B cell (primary cell): ENCODE measurements at places on chromosomes 3 and 15. TPM values are rescaled to one million over a fixed set of nuclear protein-coding genes. Genes with fewer than 3 reads are reported as not detected.

- no peak for DNase-seq
These were observed 169.1 kb downstream of the CLSTN2 start for GRCh38 chr3:140103986-140104645.

- DNase-seq = no peak
These were observed 8.5 kb downstream of the BAHD1 start for GRCh38 chr15:40449275-40449674.

- DNase-seq = no peak
These were observed 118.5 kb downstream of the DUT start for GRCh38 chr15:48449734-48450133.

DNA sequence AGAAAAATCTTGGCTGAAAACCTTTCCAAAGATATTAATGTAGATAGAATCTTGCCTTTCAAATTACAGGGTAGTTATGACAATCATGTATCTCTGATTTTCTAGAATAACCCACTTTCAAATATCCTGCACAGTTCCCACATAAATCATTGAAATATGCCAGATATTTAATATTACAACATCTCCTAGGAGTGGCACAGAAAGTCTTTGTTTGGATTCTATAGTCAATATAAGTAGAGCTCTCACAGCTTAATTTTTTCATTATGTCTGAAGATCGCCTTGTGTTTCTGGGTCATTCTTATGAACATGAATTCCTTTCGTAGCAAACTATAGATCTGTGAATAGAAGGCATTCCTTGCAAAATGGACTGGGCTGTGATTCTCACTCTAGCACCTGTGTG, 5.0 kb downstream of the RARB start:
- no peak for DNase-seq

GRCh38 chr3:74360406-74360805, 254.1 kb downstream of the CNTN3 start:
- no peak for DNase-seq

DNA sequence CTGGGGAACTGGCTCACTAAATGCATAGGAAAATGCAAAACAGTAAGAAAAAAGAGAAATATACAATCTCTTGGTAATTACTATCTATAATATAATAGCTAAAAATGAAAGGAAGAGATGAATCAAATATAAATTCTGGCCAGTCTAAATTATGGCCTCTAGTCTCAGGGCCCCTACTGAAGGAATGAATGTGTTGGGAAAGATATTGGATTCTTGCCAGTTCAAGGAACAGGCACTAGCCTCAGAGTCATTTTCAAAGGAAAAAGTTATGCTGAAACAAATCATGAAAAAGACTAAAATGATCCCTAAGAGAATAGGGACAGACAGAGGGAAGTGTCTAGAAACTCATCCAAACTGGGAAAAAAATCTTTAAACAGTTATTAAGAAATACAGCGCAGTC, 62.4 kb downstream of the C3orf80 start:
- no peak for DNase-seq

GRCh38 chr3:42014458-42014920, 52.6 kb upstream of the ULK4 start:
- no peak for DNase-seq

DNA sequence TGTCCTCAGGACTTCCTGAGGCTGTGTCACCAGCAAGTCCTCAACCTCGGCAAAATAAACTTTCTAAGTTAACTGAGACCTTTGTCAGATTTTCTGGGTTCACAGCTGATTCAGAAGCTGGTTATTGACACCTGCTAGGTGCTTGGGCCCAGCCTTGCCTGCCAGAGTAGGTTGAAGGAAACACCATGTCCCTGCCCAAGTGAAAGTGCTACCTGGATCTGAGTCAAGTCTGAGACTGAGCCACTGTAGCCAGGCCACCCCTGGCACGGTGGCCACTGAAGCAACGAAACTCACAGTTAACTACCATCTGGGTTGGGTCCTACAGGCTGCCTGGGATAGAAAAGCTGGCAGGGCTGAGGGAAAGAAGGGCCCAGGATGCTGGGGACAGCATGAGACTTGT, 8.2 kb downstream of the HYAL2 start:
- DNase-seq = no peak

GRCh38 chr3:84980011-84980410, 21.2 kb downstream of the CADM2 start:
- no peak for DNase-seq

The MTMR10 gene
- total RNA-seq = 50.2 and 53.2 TPM in 2 replicates

- no peak for DNase-seq
These were observed 7.2 kb downstream of the MAP6D1 start for GRCh38 chr3:183818041-183818620.

DNA sequence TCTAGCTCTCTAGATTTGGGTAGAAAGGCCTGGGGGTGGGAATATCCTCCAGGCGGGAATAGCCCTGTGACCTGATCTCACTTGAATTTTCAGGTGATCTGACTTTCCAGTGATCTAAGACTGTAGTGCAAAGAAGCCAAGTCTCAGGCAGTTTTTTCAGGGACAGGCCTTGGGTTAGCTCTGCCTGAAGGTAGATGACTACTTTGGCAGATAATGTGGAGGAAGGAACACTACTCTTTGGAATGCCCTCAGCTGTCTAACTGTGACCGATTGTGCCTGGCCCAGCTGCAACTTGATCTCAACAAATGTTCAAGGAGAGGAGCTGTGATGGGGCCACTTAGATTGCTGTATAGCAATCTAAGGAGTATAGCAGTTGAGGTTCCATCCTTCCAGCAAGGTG, 193.7 kb downstream of the TCF12 start:
- no peak for DNase-seq

- DNase-seq = no peak
These were observed 979.0 kb downstream of the TUSC7 start for GRCh38 chr3:117688583-117688982.

DNA sequence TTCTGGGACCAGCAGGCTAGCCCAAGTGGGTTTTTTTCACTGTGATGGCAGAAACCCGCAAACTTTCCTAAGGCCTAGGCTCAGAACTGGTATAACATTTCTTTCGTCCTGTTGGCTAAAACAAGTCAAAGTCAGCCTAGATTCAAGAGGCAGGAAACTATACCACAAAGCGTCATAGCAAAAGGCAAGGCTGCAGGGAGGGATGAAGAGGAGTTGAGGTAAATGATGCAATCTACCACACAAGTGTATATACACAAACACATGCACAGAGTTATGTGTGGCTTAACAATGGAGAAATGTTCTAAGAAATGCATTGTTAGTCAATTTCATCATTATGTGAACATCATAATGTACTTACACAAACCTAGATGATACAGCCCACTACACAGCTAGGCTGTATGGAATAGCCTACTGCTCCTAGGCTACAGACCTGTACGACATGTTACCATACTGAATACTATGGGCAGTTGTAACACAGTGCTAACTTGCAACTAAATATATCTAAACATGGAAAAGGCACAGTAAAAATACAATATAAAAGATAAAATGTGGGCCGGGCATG, 225.6 kb downstream of the TBL1XR1 start:
- DNase-seq = no peak

DNA sequence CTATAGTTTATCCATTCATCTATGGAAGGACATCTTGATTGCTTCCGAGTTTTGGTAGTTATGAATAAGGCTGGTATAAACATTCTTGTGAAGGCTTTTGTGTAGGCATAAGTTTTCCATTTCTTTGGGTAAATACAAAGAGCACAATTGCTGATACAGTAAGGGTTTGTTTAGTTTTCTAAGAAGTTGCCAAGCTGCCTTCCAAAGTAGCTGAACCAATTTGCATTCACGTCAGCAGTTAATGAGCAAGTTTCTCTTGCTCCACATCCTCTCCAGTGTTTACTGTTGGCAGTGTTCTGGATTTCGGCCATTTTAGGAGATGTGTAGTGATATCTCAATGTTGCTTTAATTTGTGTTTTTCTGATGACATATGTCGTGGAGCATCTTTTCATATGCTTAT, 34.2 kb downstream of the GABRA5 start:
- no peak for DNase-seq

- DNase-seq = no peak
These were observed 64.4 kb downstream of the CCDC54 start for GRCh38 chr3:107441617-107442016.

- no peak for DNase-seq
These were observed 151.0 kb downstream of the UBE3A start for GRCh38 chr15:25287823-25288222.

The STOML1 gene
- total RNA-seq = 6.2 and 8.3 TPM in 2 replicates

- DNase-seq = no peak
These were observed 56.8 kb downstream of the APBA2 start for GRCh38 chr15:28942571-28942970.

GRCh38 chr3:87076946-87077345, 86.0 kb upstream of the VGLL3 start:
- DNase-seq = no peak

The ACTC1 gene
- total RNA-seq = not detected in 2 replicates

The P2RY12 gene
- total RNA-seq = 0.73 and 0.79 TPM in 2 replicates

DNA sequence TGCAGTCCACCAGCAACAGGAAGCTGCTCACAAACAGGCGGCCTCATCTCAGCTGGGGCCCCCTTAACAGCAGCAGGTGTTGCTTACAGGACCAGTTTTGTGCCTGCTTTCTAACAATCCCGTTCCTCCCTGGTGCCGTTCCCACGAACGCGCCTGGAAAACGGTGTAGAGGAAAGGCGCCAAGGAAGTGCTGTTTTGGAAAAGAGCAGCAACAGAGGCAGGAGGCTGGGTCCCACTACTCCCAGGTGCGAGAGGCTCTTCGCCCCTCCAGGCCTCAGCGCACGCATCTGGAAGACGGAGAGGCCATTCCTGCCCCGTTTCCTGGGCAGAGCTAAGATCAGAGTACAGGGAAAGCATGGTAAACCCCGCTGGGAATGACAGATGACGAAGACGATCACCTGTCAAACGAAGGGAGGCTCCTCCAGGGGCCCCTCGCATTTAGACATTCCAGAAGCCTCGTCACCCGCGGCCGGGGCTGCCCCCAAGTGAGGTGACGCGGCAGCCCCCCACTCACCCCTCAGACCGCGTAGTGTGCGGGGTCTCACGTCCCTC, 603 bp downstream of the SCAPER start:
- DNase-seq = no peak

- DNase-seq = no peak
These were observed 62.2 kb downstream of the MB21D2 start for GRCh38 chr3:192855434-192855833.

DNA sequence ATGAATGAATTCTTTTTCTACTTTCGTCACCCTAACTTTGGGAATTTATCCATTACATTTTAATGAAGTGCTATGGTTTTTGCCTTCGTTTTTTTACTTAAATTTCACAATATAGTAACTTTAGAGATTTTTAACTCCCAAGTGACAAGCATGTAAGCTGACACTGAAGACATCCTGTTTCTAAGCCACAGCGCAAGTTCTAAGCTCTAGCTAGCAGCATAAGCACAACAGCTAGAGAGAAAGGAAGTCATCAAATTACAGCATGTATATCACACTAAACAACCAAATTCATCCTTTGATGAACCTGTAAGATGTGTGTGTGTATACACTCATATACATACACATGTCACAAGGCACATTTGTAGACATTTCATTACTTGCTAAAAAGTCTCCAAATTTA, 119.3 kb downstream of the P3H2 start:
- no peak for DNase-seq

The TPM1 gene
- total RNA-seq = 17.9 and 20.3 TPM in 2 replicates

The TRAIP gene
- 8.7 and 9.9 TPM in 2 replicates for total RNA-seq

GRCh38 chr3:10196389-10197052, 31.8 kb downstream of the IRAK2 start:
- peak; percentile 77 for DNase-seq

GRCh38 chr15:51622604-51623370, at the start of gene DMXL2:
Gene DMXL2 (minus strand): TSS chr15:51622771. CDS start chr15:51622545, 226 bp downstream.
- DNase-seq = peak; percentile 72

DNA sequence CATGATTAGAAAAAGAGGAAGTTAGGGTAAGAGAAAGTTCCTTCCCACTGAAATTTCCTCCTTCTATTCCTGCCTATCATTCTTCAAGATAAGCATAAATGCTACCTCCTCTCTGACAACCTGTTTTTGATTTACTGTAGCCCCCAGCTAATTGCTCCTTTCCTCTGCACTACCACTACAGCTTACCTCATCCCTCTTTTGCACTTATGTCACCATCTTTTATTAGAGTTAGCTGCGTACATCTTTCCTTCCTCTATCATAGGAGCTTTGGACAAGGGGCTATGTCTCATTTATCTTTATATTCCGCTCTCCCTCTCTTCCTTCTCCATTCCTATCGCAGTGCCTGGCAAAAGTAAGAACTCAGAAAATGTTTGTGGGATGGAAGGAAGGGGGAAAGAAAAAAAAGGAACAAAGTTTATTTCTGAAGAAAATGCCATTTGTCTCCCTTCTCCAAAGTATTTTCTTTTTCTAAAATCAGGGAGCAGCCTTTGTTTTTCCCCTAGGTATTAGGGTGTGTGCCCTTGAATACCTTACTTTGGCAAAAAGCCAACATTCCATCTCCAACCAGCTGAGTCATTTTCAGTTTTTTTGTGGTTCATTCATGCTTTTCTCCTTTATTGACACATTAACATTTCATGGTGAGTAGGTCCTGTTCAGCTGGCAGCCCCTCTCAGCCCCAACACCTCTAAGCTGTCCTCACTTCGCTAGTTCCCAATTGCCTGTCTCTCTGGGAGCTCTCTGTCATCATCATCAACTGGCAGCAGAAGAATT, 87.6 kb upstream of the SOX2 start:
- no peak for DNase-seq

- DNase-seq = no peak
These were observed 673.4 kb upstream of the CBLB start for GRCh38 chr3:106542101-106542769.

The DUOXA1 gene
- 0.74 TPM in 1 of 2 replicates, not detected in the other for total RNA-seq

- DNase-seq = no peak
These were observed 19.1 kb downstream of the GPR160 start for GRCh38 chr3:170056710-170057454.

DNA sequence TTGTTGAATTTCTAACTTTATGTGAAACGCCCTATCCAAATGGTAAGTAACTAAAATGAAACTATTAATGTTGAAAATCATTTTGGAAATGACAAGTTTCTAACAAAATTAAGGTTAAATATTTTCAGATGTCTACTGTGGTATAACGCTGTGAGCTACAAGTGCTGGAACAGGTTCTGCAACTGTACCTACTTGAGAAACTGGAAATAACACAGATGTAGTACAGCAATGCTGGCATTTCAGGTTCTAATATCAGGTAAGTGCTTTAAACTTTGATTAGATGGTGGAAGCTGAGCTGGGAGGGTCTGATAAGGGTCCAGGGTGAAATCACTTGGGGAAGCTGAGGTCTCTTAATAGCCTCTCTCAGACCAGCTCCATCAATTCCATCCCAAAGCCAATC, 315.1 kb downstream of the STXBP5L start:
- DNase-seq = no peak

The SSUH2 gene
- total RNA-seq = not detected in 2 replicates

DNA sequence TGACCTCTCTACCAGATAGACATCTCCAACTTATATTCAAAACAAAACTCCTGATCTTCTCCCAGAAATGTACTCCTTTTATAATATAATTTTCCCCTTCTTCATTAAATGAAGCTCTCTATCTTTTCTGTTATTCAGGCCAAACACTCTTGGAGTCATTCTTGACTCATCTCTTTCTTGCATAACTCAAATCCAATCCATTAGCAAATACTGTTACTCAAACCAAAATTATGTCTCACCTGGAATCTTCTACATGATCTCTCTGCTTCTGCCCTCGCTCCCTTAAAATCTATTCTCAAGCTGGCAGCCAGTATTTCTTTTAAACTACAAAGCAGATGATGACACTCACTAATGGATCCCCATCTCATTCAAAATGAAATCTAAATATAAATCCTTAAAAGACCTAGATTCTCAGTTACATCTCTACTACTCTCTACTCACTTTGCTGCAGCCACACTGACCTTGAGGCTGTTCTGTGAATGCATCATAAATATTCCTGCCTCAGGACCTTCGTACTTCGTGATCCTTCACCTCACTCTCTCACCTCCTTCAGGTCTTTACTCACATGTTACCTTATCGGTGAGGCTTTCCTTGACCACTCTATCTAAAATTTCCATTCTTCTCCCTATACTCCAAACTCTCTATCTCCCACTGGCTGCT, 160.9 kb downstream of the TBC1D5 start:
- no peak for DNase-seq
